ENCODE measurements at places on chromosomes 2 and 18. TPM values are rescaled to one million over a fixed set of nuclear protein-coding genes. Genes with fewer than 3 reads are reported as not detected.

The DYNAP gene
- total RNA-seq, result not detected

The MEIS1 gene
- 45.0 TPM for total RNA-seq

The TANC1 gene
- total RNA-seq, result 51.6 TPM

The CTIF gene
- total RNA-seq, result 47.5 TPM

The RFTN2 gene
- total RNA-seq, result 5.9 TPM

The FBXO15 gene
- 0.37 TPM for total RNA-seq

The UGT1A10 gene
- total RNA-seq, result not detected

The ABCA12 gene
- 0.28 TPM for total RNA-seq

The CAPN14 gene
- 0.14 TPM for total RNA-seq

The HSBP1L1 gene
- 5.0 TPM for total RNA-seq

The CRACDL gene
- total RNA-seq, result not detected

The CRYBA2 gene
- total RNA-seq, result not detected

The PLEKHB2 gene
- total RNA-seq, result 153 TPM

The ASXL3 gene
- 1.3 TPM for total RNA-seq

The FBXO48 gene
- 0.37 TPM for total RNA-seq

The CPLX4 gene
- total RNA-seq, result not detected

The UNC50 gene
- total RNA-seq, result 46.8 TPM

The MYO1B gene
- 87.3 TPM for total RNA-seq

The STPG4 gene
- 0.32 TPM for total RNA-seq

The TRIM43B gene
- total RNA-seq, result not detected

The ITGA4 gene
- total RNA-seq, result 151 TPM

The ADGRF3 gene
- total RNA-seq, result not detected

The IGFBP5 gene
- 1,007 TPM for total RNA-seq

The FOXI3 gene
- total RNA-seq, result not detected

The NYAP2 gene
- total RNA-seq, result not detected

The CCDC85A gene
- total RNA-seq, result 12.4 TPM
